GDM1 (cell line): ENCODE measurements at places on chromosomes 3 and 15.

- no peak for DNase-seq
Measured at GRCh38 chr15:61243983-61244593, 15.0 kb upstream of the RORA start.

DNA sequence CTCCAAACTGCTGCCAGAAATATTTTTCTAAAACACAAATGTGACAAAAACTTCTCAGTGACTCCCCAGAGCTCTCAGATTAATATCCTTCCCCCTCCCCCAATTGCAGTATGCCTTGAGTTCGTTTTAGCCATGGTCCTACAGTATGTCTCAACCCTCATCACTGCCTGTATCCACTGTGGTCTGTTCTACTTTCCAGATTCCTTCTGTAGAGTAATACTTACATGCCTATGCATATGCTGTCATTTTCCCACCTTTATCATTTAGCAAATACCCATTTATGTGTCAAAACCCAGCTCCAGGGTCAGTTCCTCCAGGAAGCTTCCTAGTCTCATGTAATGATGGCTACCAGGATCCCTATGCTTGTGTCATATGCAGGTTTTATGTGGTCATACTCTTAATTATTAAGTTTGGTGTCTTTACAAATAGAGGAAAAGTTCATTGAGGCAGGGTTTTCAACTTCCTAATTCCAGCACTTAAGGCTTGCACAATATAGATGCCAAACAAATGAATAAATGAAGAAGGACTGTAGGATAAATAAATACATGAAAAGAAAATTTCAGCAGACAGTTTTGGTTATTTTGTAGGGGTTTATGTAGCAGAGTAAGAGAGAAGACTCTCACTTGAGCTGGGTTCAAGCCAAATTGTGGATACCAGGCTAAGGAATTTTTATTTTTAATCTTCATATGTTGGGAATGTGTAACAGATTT lies 170.8 kb downstream of the ALCAM start:
- no peak for DNase-seq

GRCh38 chr3:3806092-3806491 lies 6.9 kb downstream of the LRRN1 start:
- no peak for DNase-seq

DNA sequence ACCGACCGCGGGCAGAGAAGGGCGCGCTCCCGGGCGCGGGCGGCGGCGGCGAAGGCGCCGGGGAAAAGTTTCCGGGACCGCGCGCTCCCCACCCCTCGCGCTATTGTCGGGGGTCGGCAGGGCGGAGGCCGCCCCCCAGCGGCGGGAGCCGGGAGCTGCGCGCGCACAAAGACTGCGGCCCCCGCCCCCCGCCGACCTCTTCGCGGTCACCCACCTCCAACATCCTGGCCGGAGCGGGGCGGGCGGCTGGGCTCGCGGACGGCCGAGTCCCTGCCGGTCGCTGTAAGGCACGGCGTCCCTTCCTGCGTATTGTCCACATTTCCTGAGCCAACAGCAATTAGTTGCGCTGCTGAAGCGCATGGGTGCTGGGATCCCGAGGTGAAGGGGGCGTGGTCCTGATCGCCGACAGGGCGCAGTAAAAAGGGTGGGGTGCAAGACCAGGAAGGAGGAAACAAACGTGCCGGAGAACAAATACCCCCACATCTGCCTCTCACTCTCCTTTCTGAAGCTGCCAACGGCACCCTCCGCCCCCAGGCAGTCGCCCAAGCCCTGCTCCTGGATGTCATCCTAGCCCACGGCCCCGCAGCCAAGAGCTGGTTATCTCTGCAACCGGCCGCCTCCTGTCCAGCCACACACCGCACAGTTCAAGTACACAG lies at the start of gene TMEM44:
TSS of gene TMEM44 (minus strand) at position 71 of the 656 bp plus-strand sequence. CDS start 204 bp downstream, outside the sequence.
- peak; percentile 77 for DNase-seq

- no peak for DNase-seq
Measured at GRCh38 chr3:47024932-47025331, 45.5 kb downstream of the NBEAL2 start.

- DNase-seq = no peak
Measured at GRCh38 chr3:16322189-16322588, 57.2 kb downstream of the OXNAD1 start.

DNA sequence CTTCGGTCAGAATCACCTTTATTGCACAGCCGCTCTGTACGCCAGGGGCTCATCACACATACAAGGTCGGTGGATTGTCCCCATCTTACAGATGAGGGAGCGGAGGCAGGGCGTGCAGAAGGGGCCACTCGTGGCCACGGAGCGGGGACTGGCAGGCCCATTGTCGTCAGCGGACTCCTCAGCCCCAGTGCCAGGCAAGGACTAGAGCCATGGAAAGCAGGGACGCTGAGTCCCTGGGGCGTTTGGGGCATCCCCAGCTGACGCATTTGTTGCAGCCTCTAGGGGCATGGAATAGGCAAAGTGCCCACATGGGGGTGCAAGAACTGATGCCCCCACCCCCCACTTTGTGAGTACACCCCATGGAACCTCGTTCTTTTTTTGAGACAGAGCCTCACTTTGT lies 29.8 kb upstream of the FURIN start:
- no peak for DNase-seq

DNA sequence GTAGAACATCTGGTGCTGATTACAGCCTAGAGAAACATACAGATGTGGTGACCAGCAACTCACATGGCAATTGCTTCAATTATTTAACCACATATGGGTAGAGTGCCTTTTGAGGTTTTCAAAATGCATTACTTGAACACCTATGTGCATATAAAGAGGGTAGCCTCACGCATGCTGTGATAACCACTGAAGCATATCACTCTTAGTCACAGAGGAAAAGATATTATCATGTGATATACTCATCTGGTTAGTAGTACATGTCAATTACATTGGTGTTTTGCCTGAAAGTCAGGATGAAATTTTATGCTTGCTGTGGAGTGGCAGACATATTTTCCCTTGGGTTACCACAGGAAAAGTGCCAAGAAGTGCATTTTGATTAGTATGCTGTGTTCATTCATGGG lies 459.3 kb upstream of the AGTR1 start:
- no peak for DNase-seq

- DNase-seq = no peak
Measured at GRCh38 chr3:10867384-10867783, 51.4 kb downstream of the SLC6A11 start.

- DNase-seq = no peak
Measured at GRCh38 chr3:196024968-196025367, 56.9 kb downstream of the TFRC start.

GRCh38 chr3:186128158-186128557 lies 19.3 kb upstream of the ETV5 start:
- DNase-seq = no peak

DNA sequence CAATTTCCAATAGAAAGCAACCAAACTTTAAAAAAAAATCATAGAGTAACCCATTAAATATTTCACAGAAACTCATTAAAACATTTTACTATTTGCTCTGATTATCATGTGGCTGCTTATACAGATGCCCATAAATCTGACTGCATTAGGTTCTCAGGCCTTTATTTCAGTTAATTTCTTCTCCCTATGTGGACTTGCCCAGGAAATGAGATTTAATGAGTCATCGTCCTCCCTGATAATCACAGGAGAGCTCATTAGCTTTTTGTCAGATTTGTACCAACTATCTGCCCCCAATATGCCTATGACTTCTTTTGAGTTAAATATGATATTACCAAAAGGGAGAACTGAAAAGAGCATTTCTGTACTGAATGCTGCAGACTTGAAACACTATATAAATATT lies 168.0 kb downstream of the FOXB1 start:
- DNase-seq = no peak

DNA sequence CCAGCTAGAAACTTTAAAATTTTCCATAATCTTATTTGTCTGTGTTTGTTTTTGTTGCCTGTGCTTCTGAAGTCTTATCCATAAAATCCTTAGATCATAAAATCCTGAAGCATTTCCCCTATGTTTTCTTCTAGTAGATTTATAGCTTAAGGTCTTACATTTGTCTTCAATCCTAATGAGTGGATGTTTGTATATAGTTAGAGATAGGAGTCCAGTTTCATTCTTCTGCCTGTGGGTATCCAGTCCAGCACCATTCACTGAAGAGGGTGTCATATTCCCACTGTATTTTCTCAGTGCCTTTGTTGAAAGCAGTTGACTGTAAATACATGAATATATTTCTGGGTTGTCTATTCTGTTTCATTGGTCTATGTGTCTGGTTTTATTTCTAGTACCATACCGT lies 44.8 kb upstream of the SPSB4 start:
- DNase-seq = no peak

GRCh38 chr3:10263646-10264363 lies 15.5 kb downstream of the TATDN2 start:
- DNase-seq = no peak

GRCh38 chr15:70111203-70112073 lies 13.7 kb upstream of the TLE3 start:
- DNase-seq = peak; percentile 63

DNA sequence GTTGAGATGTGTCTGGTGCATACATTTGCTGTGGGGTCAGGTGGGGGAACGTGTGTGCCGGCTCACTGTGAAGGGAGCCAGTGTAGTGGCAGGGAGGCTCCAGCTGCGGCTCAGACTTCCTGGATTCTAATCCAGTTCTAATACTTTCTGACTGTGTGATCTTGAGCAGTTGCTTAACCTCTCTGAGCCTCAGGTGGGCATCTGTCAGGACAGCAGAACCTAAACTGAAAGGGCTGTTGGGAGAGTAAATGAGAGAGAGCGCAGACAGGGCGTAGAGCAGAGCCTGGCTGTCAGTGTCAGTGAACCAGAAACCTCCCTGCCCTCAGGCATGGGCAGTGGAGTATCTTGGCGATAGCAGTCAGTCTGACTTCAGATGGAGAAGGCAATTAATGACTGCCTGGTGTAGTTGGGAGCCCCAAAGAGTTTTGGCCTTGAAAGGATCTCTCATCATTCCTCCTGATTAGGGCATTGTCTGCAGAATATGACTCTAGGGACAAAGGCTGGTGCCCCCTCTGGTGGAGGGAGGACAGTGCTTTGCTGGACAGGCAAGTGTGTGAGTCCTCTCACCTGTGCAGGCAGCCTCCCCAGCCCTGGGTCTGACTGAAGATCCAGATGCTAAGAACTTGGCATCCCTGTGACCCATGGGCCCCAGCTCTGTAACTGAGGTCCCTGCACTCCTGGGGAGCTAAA lies 9.6 kb downstream of the KBTBD13 start:
- DNase-seq = no peak

- DNase-seq = no peak
Measured at GRCh38 chr15:89088605-89089315, 504 bp downstream of the ABHD2 start.

DNA sequence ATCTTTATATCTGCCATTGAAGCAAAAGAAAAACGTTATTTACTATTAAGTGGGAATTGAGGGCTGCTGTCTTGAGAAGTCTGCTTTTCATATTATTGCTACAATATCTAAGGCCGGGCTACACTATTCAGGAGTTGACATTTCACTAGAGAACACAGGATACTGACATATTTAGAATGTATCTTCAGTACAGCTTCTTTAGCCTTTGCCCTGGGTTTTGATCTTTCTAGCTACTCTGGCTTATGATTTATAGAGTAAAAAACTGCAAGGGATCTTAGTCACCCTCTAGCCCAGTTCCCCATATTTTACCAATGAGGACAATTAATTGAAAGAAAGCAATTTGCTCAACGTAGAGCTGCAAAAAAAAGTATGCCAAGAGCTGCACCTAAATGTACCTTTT lies 307.4 kb upstream of the DPPA4 start:
- DNase-seq = no peak

- DNase-seq = no peak
Measured at GRCh38 chr15:95659656-95660055, 670.8 kb upstream of the NR2F2 start.

DNA sequence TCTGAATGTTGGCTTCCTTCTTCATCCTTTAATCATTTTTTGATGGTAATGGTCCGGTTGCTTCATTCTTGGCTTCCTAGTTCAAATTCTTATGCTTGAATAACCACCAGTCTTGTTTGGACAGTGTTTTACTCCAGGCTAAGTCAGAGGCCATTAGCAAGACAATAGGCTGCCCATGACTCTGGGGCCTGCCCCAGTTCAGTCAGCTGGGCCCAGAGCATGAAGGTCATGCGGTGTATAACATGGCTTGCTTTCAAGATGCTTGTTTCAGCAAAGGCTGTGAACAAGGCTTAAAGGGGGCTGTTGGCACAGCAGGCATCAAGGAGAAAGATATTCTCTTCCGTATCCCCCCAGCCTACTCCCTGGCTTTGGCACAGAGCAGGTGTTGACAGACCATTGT lies 13.7 kb downstream of the TM4SF18 start:
- DNase-seq = no peak

DNA sequence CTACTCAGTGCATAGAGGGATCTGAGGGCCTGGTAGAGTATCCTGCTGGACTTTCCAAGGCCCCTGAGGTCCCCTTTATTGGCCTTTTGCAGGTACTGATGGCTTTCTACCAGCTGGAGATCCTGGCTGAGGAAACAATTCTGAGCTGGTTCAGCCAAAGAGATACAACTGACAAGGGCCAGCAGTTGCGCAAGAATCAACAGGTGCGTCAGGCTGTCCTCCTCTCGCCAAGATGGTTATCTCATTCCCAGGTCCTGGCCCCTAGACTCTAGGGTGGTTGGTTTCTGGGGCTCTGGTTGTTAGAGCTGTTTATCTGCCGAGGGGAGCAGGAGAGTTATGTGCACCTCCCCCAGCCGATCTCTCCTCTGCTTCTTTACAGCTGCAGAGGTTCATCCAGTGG lies 9.3 kb downstream of the EIF2B5 start:
- no peak for DNase-seq

DNA sequence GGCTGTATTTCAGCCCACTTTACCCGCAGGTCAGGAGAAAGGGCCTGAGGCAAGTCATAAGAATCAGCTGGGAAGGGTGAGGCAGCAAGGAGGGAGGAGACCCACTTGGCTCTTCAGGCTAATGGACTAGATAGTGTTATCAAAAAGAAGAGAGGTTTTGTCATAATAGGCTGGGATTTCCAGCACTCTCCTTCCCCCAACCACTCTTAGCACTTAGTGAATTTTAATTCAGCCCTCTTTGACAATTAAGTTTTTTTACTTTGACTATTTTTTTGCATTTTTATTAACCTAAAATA lies 771 bp downstream of the MPI start:
- DNase-seq = no peak

GRCh38 chr3:184651904-184652303 lies 60.0 kb downstream of the MAGEF1 start:
- no peak for DNase-seq

DNA sequence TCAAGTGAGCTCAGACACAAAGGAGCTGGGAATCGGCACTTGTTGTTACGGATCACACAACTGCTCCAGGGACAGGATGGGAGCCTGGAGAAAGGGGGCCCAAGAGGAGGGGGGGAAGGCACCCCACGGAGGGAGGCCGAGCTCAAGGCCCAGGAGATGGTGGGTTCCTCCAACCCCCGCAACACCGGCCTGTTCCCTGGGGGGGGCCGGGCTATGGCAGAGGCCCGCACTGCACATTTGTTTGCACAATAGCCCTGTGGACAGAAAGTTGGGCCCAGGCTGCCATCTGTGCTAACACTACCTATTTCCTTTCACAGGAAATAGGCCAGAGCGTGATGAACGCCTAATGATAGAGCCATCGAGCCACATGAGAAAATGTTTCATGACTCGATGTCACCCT lies 147.1 kb downstream of the NSMCE3 start:
- no peak for DNase-seq

GRCh38 chr3:175073219-175073905 lies 214.2 kb downstream of the NAALADL2 start:
- no peak for DNase-seq
